Activated naive CD4-positive, alpha-beta T cell treated with anti-CD3 and anti-CD28 coated beads, Interleukin-2, amount 50 U/mL, for 16 hours (primary cell): ENCODE measurements at places on chromosomes 4 and X.

DNA sequence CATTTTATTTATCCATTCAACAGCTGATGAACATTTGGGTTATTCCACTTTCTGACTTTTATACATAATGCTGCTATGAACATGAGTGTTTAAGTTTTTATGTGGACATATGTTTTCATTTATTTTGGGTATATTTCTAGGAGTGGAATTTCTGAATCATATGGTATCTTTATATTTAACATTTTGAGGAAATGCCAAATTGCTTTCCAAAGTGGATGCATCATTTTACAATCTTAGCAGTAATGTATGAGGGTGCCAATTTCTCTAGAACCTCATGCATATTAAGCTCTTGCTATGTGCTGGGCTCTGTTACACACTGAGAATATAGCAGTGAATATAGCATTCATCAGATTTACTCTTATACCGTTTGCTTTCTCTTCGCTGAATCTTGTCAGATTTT lies 983.7 kb downstream of the STIM2 start:
- no peak for DNase-seq

GRCh38 chr4:5804656-5805055 lies 88.2 kb downstream of the CRMP1 start:
- no peak for DNase-seq

GRCh38 chrX:19687395-19687794 lies 172.1 kb upstream of the MAP3K15 start:
- no peak for DNase-seq

- DNase-seq = no peak
Observed at GRCh38 chr4:8737075-8737474, 134.6 kb downstream of the HMX1 start.

DNA sequence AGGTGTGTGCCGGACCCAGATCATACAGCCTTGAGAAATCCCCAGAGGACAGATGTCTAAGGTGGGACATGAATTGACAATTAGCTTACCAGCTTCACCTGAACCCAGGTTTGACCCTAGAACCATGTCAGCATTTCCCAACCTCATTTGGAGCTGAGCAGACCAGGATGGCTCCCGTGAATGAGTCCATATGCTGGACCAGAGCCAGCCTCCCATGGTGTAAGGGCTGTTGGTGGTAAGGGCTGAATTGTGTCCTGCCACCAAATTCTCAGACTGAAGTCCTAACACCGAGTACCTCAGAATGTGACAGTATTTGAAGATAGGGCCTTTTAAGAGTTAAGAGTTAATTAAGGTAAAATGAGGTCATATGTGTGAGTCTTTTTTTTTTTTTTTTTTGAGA lies 88.3 kb downstream of the SLC34A2 start:
- no peak for DNase-seq

DNA sequence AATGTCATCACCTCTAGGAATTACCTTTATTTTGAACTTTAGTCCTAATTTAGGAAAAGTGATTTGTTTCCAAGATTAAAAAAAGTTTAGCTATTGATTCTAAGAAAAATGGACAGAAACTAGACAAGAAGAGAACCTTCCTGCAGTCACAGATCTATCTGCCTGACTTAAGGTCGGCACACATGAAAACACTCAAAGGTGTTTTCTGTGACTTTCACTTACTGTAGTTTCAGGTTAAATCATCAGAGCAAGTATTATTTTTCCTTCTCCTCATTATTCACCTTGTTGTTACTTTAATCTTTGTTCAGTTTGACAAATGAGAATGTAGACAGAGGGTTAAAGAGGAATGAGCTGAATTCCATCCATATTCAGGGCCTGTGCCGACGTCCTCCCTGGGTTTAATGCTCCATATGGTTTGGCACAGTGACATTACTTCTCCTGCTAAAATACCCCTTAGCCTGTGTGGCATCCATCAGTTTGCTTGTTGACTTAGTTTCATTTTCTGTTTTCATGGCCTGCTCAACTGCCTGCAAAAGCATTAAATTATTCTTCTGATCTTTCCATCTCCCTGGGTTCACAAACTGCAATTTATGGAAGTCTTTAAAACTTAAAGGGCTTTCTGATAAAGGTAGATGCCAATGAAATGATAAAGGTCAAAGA lies 352.7 kb downstream of the NKX6-1 start:
- no peak for DNase-seq

- no peak for DNase-seq
Observed at GRCh38 chr4:109996526-109996925, 83.8 kb downstream of the EGF start.

- DNase-seq = no peak
Observed at GRCh38 chrX:13498238-13498637, 71.2 kb upstream of the EGFL6 start.

DNA sequence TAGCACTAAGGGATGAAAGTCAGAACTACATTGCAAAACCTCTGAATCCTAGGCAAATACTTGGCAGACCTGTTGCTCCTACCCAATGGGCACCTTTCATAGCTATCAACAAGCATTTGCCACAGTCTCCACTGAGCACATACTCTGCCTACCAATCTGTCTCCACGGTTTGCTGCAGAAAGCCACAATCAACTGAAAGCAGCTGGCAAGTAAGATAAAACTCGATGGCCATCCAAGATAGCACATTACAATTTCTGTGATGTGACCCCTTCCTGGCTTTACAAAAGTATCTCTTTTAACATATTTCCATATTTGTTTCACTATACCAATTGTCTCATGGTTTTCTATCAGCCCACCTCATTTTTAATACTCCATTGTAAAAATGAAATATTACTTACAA lies 1060.5 kb upstream of the INTU start:
- no peak for DNase-seq

- no peak for DNase-seq
Observed at GRCh38 chr4:90306810-90307209, 179.6 kb downstream of the CCSER1 start.

DNA sequence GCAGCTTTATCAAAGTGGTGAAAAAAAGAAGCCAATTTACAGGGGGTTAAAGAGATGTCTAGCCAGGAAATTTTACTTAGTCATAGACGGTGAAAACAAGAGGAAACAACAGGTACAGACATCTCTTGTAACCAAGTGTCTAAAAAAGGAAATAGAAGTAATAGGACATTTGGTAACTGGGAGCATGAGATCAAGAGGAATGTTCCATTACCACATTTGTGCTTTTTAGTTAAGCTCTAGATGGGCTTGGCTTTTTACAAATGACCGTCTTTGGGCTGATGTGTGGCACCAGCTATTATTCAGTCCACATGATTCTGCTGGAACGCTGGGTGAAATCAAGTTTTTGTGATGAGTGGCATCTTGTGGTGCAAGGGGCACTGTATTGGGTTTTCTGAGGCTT lies 179.5 kb downstream of the SMIM20 start:
- no peak for DNase-seq

- DNase-seq = no peak
Observed at GRCh38 chr4:110666030-110666429, 43.2 kb upstream of the PITX2 start.

- DNase-seq = no peak
Observed at GRCh38 chr4:98470831-98471230, 187.6 kb downstream of the TSPAN5 start.

DNA sequence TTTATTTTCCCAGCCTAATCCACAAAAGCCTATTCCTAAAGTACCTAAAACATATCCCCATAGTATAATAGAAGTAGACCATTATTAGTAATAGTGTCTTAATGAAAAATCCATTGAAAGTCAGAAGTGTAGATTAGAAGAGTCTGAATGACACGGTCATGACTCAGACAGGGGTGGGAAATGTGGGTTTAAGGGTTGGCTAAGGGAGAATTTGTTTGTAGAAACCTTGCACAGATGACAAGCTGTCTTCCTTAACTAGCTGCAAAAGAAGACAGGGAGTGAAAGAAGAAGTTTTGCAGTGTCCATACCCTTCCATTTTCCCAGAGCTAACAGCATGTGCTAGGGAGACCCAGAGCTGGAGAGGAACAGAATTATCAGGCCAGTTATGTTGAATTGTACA lies 242.7 kb upstream of the ETNPPL start:
- DNase-seq = no peak

DNA sequence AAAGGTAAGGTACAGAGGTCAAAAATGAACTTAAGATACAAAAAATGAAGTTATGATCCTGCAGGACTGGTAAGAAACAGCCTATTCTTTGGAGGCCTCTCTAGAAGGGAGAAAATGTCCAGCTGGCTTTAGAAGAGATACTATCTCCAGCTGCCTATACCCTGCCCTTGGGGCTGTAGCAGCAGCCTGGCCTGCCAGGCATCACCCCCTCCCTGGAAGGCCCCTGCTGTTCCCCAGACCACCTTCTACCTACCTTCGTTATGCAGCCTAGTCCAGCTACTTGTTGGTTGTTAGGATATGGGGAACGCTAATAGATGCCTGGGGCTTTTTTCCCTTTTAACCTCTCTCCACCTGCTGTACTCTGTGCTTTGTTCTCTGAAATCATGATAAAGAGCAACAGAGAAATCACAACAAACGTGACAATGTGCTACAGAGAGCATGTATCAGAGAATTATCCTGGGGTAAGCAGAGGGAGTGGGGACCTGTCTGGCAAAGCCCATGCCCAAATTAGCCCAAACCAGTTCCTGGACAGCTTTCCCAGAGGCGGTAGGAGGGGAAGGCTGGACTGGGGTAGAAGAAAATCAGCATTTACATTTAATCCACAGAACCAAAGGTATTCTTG lies 34.5 kb downstream of the FRMD7 start:
- DNase-seq = no peak

- DNase-seq = no peak
Observed at GRCh38 chr4:7124689-7125442, 57.0 kb upstream of the GRPEL1 start.

DNA sequence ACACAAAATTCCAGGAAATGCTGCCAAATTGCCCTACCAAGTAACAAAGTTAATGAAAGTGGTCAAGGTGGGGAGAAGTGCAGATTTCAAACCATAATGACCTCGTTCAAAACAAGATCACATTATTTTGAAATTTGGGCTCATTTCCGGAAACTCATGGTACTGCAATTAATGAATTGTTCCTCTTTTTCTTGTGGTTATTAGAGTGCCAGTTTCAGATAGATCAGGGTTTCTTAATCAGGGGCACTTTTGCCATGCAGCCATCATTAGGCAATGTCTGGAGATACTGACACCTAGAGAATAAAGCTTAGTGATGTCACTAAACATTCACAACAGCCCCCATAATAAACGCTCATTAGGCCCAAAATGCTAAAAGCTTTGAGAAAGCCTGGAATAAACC lies 381.5 kb upstream of the GALNT7 start:
- DNase-seq = no peak

DNA sequence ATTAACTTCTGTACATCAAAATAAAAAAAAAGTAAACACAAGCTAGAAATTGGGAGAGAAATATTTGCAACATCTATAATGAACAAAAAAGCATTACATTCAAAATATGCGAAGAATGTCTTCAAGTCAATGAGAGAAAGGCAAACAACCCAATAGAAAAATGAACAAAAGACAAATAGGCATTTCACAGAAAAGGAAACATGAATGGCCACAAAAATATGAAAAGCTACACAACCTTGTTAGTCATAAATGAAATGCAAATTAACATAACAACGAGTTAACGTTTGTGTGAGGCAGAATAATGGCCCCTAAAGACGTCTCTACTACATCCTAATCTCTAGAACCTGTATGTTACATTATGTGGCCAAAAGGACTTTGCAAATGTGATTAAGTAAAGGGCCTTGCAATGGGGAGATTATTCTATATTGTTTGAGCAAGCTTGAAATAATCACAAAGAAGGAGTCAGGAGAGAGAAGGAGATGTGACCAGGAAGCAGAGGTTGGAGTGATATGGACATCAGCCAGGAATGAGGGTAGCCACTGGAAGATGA lies 86.8 kb downstream of the WDFY3 start:
- no peak for DNase-seq

DNA sequence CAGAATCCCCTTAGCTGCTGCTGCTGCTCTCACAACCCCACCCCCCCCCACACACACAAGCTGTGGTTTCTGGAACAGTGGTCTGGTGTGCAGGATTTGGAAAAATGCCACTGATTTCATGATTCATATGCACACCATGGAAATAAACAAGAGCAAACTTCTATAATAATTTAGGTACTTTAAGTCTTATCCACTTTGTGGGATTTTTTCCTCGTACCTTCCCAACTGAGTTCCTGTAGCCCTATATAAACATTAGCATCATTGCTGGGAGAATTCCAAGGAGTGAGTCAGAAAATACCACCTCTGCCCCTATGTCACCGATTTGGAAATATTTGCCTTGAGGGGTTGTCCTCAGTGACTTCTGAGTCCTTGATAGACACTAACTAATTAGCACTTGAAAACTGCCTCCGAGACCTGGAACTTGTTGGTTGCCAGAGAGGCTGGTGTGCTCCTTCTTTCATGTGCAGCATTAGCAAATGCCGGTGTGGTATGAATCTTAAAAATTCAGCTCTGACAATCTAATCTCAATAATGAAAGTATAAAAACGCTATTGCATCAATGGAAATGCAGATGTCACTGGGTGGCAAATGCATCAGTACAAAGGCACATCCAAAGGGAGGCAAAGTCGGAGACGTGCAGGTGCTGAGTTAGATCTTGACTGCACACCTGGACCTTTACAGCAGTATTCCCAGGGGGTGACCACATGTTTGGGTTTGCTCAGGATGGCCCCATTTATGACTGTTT lies 61.8 kb downstream of the CPE start:
- no peak for DNase-seq

DNA sequence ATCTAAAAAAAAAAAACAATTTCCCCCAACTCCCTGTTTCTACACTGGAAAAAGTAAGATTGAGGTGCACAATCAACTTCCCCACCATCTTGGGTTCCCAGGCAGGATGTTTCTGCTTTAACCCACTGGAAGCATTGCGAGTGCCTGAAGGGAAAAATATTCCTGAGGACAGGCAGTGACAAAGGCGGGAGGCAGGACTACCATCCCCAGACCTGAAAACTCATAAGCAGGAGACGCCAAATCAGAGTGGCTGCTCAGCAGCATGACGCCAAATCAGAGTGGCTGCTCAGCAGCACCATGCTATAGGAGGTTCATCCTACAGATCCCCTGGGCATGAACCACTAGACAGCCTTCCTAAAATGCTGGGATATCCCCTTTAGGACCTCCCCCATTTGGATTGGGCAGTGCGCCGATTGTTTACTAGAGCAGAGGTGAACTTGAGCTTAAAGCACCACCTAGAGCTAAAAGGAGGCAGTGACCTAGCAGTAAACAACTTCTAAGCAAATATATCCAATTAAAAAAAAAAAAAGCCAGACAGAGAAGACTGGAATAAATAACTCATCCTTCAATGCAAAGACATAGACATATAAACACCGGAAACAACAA lies 35.0 kb upstream of the GK start:
- no peak for DNase-seq

DNA sequence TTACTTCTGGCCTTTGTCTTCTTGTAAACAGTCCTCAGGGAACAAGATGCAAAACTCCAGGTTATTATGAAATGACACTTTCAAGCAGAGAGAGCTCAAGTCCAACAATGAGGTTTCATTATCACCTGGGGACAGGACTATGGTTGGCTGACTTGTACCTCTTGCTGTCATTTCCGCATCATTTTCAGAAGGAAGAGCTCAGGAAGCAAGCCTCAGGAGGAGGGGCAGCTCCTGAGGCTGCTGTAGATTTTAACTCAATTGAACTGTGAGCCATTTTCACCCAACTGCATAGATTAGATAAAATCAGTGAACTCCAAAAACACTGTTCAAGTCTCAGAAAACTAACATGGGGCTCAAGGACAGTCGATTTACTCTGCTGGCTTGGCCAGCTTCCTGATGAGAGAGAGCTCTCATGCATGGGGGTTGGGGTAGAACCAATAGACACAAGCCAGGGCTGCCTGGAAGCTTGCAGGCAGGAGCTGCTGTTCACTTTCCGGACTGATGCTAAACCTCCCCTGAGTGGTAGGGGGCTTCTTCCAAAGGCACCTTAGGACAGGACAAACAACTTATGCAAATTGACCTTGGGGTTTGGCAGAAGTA lies 23.6 kb downstream of the TMEM255A start:
- no peak for DNase-seq
